ENCODE measurements at places on chromosomes 12 and 14. TPM values are rescaled to one million over a fixed set of nuclear protein-coding genes. Genes with fewer than 3 reads are reported as not detected.
A peak's percentile ranks its signal among the peaks of the same experiment; 100 is the strongest.

AGAP2 gene
- not detected for total RNA-seq

FGD4 gene
- 138 TPM for total RNA-seq

- no peak for DNase-seq
Observed at GRCh38 chr12:56896082-56896481, 38.1 kb downstream of the SDR9C7 start.

- DNase-seq: peak; percentile 66
Observed at GRCh38 chr12:65911321-65911720, 87.0 kb downstream of the HMGA2 start.

- no peak for DNase-seq
Observed at GRCh38 chr12:82912406-82912805, 225.7 kb downstream of the TMTC2 start.

- no peak for DNase-seq
Observed at GRCh38 chr12:42322567-42322966, 3.3 kb downstream of the ZCRB1 start.

- DNase-seq: no peak
Observed at GRCh38 chr12:1078002-1078401, 87.0 kb downstream of the ERC1 start.

DNA sequence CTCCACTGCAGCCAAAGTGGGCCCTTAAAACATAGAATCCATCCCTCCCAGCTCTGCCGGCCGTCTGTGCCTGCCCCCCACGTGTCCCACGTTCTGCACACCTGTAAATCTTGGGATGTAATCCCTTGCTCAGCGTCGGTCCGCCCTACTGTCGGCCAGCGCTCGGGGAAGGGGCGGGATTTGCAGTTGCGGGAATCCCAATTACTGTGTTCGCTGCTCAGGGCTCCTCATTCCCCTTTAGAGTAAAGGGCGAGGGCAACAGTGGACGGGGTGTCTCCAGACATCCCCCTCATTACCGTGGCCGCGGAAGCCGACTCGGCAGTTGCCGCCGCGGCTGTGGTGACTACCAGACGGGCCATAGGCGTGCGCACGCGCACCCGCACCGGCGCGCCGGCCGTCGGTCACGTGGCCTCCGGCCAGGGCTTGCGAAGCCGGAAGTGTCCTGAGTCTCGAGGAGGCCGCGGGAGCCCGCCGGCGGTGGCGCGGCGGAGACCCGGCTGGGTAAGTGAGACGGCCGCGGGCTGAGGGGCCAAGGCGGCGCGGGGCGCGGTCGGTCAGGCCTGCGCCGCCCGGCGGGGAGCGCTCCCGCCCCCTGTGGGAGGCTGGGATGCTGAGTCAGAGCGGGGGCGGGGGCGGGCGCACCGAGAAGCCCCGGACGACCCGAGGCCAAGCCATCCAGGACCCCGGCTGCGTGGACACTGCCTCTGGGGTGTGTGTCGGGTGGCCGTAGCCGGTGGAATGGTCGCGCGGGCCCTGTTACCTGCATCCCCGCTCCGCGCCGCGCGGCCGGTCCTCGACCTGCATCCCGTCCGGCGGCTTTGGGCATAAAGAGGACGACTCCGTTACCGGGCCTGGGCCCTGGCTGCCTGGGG, at the start of gene TBK1:
TBK1 (plus strand) TSS at position 434 of the 872 bp plus-strand sequence. CDS start 3,751 bp downstream, outside the sequence.
- DNase-seq: peak; percentile 96

DNA sequence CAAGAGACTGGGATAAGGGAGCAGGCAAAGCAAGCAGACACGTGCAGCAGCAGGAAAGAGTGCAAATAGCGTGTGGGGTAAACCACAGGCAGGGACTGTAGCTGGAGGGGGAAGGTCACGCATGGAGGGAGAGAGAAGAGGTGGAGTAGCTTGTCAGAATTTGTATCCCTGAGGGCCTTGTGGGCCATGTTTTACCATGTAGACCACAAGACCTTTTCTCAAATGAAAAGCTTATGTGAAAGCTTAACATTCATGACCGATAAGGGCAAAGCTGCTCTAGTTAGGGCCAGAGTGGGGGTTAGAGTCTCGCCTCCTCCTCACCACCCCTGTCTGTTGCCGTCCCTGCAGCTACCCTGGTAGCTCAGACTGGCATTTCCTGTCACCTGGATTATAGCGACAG, 152.9 kb upstream of the E2F7 start:
- DNase-seq: no peak

GRCh38 chr12:109818905-109819500, 14.2 kb downstream of the TRPV4 start:
- DNase-seq: no peak

DNA sequence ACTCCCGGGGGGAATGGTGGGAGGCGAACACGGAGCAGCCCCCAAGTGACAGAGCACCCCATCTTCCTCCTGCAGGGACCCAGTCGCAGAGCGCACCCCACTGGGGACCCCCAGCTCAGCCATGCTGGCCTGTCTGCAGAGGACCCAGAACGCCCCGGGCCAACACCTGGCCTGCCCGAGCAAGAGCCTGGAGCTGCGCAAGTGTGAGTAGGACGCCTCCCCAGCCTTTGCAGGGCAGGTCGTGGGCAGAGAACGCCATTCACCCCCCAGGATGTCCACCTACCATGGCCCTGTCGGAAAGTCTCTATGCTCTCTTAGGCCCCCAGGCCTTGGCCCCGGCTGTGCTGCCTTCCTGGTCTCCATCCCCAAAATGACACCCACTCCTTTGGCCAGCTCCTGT, 30.4 kb downstream of the FAM222A start:
- peak; percentile 17 for DNase-seq

- no peak for DNase-seq
Observed at GRCh38 chr12:77697126-77697525, 133.6 kb upstream of the NAV3 start.

DNA sequence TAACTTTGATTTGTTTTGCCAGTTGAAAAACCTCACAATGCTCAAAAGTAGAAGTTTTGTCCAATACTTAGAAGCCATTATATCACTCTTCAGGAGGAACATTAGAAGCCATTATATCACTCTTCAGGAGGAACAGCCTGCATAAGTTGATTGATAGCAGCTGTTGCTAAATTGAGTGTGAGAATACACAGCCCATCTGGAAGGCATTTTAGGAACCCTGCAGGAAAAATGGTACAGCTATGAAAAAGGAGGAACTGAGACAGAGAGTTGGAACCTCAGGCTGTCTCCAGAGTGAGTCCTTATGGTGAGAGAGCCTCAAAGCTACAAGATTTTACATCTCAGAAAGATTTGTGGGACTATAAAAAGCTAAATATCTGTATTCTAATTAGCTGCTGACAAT, 207.0 kb downstream of the MYRFL start:
- peak; percentile 38 for DNase-seq
